RKO (cell line): ENCODE measurements at places on chromosomes 7 and 10.

GRCh38 chr7:4207011-4207410 is 475.1 kb upstream of the FOXK1 start:
- no peak for DNase-seq

DNA sequence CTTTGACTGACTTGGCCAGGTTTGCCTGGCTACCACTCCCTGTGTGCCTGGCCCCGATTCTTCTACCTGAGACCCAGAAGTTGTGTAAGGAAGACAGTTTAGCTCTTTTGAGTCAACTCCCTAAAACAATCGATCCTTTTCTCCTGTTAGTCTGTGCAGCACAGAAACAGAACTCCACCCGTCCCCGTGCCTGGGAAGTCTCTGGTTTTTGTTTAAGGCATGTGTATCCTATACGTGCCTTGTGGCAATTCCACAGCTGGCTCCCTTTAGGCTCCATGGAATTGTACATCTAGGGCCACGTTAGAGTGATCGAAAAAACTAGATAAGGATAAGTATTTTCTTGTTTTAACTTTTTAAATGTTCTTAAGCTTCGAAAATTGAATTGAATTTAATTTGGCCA is 131.6 kb downstream of the BICC1 start:
- no peak for DNase-seq

DNA sequence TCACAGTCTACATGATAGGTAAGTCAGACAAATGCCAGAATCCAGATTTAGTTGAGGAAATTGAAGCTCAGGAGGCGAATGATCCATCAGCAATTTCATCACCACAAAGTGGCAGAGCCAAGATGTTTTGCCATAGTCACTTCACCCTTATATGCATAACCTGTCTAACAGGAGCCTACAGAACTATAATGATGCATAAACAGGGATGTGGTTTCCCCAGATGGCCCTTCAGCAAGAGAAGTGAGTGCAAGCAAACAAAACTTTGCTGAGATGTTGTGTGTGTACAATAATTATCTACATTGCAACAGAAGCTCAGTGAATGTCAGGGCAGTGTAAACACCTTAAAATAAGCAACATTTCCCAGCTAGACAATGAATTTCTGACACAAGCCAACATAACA is 28.6 kb downstream of the PON3 start:
- no peak for DNase-seq

- no peak for DNase-seq
These were observed 6.0 kb downstream of the PAX2 start for GRCh38 chr10:100751211-100751933.

DNA sequence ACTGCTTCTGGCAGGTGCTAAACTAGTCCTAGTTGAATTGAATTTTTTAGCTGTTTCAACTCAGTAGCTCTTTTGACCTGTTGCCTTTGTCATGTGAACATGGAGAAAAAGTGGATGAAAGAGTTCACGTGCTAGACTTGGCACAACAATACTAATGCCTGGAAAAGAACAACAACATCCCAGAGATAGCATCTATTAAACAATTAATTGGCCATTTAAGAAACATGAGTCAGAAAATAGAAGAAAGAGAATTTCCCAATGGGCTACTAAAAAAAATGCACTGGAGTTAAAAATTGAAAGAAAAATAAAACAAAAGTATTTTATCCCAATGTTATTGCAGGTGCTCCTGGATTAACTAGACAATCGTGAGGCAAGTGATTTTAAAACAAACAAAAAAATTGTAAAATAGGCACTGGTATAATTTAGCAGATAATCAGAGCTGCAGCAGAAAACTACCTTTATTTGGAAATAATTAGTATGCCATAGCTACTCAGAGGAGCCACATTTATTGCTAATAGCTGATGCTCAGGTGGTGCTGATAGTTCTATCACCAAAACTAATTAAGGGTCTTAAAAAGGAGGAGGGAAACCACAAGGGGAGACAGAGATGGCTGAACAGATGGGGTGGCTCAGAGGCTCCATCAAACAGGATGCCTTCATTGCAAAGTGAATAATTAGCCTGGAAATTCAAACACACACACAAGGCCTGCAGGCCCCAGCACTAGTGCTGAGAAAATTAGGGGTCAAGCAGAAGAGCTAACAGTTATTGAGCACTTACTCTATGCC is 17.6 kb downstream of the CCDC71L start:
- DNase-seq: no peak

DNA sequence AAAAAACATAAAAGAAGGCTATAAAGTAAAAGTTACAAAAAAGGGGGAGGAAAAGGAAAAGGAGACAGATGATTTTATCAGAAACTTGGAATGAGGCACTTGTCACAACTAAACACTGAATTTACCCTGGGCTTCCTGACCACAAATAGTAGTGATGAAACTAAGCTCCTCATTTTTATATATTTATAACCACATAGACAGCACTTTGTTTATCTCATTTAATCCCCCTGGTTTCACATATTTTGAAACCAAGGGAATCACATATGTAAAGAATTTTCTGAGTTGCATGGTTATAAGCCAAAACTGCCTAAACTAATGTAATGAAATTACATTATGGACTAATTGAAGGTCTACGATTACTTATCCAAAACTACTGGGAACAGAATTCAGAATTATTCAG is 39.6 kb upstream of the MET start:
- DNase-seq: no peak

- no peak for DNase-seq
These were observed 134.3 kb upstream of the TNRC18 start for GRCh38 chr7:5557920-5558401.

DNA sequence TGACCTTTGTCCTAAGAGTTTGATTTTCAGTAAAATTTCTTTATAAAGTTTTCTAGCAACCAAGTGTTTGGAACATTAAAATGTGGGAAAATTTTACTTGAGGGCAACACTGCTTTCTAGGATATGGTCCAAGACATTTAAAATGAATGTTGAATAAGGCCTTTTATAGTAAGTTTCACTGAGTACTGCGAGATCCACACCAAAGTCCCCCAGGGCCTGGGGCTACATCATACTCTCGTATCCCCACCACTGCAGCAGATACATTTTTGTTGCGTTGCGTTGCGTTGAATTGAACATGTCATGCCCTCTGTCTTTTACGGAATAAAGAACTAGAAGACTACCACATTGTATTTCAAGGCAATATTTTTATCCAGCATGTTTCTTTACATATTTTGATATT is 44.5 kb downstream of the PRTFDC1 start:
- no peak for DNase-seq

DNA sequence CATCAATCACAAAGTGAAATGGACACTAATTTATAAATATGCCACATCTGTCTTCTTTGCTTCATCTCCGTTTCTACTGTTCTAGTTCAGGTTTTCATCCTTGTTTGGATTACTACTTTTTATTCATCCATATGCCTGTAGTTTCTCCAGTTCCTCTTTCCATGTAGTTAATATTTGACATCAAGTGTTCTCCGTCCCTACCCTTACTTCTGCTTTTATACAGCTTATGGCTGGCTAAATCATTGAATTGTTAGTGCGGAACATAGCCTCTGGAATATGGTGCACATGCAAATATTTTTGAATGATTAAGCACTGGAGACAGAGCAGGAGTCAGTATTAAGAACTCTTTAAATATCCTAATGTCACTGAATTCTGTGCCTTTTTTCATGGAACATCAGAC is 230.0 kb upstream of the PPP1R3A start:
- DNase-seq: no peak

GRCh38 chr10:109987452-109988211 is 20.2 kb upstream of the ADD3 start:
- DNase-seq: peak; percentile 30
